ENCODE measurements at places on chromosomes 4 and X. TPM values are rescaled to one million over a fixed set of nuclear protein-coding genes. Genes with fewer than 3 reads are reported as not detected.

The H2BW2 gene
- total RNA-seq: not detected

The SYN1 gene
- 0.33 TPM for total RNA-seq

The SLC4A4 gene
- 1.6 TPM for total RNA-seq

The GAK gene
- 45.8 TPM for total RNA-seq

The SPANXN3 gene
- not detected for total RNA-seq

The NONO gene
- total RNA-seq: 385 TPM

The ARMCX6 gene
- 42.0 TPM for total RNA-seq

The ADGRL3 gene
- total RNA-seq: 0.05 TPM

The SUPT20HL1 gene
- total RNA-seq: not detected

All from A549 treated with CpdA at 1 μM for 4 hours (cell line).